ENCODE measurements at places on chromosomes 4 and X.

DNA sequence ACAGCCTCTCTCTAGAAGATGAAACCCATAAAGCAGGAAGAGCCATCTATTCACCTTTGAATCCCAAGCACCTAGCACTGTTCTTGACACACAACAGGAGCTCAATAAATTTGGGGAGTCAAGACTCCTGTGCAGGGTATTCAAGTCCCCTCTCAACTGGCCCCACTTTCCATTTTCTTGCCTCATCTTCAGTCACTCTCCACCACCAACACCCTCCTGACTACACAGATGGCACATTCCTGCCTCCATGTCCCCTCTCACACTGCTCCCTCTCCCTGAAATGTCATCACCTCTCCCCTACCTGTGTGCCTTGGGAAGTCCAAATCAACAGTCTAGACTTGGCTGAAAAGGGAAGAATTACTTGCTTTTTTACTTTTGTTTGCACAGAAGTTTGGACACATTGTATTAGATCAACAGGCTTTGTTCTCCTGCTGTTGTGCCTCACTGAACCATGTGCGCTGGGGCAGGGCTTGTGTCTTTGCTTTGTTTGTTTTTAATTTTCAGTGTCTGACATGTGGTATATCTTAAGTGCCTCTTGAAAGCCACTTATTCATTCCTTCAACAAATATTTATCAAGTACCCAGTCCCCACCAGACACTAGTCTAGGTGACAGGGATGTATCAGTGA, 85.1 kb downstream of the APBB2 start:
- no peak for DNase-seq

DNA sequence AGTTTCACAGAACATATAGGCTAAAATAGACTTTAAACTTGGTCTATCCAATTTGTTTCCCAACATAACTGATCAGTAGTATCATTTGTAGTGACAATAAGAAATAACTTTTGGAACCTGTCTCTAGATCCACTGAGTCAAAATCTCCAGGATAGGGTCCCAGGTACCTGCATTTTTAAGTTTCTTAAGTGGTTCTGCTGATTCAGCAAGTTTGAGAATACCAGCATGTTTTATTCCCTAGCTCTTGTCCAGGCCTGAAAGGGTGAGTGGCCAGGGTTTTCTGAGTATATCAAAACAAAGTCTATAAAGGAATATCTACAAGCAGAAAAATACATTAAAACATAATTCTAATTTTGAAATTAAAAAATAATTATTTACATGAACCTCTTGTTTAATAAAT, 573.1 kb upstream of the POU3F4 start:
- no peak for DNase-seq

DNA sequence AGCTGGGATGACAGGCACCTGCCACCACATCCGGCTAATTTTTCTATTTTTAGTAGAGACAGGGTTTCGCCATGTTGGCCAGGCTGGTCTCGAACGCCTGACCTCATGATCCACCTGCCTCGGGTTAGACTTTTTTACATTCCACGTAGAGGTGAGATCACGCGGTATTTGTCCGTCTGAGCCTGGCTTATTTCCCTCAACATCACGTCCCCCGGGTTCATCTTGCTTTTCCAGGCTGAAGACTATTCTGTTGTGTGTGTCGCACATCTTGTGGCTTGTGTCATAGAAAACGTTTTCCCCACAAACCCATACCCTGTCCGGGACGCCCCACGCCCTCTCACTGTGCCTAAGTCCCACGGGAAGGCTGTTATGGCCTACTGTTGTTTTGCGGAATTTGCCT, 185.3 kb downstream of the CRLF2 start:
- DNase-seq: no peak

DNA sequence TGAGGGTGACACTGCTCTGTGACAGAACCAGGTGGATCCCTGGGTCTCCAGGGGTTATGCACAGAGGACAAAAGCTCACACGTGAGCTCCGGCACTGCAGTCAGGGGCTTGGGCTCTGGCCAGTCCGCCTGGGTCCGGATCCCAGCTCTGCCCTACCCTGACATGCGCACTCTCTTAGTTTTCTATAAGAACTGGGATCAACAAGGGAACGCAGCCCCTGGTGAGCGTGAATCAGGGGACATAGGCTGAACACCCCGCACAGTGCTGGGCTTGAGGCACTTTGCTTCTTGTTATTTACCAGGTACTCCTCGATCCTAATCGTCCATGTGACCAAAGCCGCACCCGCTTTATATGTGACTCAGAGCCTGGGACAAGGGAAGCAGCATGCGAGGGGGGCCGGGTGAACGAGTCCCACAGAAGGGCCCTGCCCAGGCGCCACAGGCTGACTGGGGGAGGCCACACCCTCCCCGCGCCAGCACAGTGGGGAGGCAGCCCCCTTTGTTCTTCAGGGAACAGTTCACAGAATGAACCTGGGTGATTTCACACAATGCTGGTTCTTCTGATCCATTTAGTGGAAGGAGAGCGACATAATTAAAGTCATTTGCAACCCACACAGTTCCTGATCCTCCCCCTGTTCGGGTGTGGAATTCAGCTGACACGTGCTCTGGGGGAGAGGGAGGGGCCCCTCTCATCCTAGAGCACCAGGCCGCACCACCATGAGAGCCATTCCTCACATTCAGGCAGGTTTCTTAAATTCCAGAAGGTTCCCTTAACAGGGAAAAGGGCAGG, 55.5 kb downstream of the WFS1 start:
- DNase-seq: no peak

DNA sequence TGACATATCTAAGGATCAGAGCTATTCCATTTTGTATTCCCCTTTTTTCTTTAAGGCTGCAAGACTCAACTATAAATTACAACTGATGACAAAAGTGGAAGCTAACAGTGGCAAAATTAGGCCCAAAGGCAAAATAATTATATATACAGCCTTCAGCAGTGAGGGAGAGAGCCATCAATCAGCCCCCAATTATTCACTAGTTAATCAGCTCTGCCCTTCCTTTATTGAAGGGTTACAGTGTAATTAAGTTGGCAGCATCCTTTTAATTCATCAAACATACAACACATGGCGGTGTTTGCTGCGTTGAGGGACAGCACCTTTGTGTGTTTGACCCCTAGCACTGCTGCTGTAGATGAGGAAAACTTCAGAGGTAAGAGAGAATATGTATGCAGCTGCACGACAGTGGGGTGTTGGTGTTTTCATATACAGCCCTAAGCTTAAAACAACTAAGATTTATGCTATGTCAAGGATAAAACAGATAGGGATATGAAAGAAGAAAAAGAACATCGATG, 973.9 kb upstream of the POU3F4 start:
- no peak for DNase-seq

DNA sequence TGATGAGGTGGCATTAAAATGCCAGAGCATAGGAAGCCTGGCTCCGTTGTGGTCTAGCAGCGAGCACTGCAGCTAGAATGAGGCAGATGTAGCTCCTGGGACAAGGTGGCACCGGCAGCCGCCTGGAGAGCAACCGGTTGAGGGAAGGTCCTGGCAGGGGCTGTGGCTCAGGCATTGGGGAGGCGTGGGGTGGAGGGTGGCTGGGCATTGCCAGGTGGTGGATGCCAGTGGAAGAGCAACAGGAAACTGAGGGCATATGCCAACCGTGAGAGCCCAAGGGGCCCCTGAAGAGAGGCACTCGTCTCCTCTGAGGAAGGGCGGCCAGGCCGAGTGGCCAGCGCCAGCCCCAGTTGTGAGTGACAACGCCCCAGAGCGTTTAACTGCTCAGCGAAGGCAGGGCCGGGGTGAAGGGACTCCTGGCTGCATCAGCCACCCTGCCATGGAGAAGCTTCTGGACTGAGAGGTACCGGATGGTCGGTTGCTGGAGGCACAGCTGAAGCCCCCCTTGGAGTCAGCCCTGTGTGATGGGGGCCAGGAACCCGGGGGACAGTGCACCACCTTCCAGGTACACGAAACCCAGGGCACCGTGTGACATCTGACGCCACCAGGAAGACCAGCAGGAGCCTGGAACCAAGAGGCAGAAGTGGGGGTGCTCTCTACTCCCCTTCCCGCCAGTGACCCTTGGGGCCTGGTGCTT, 13.2 kb upstream of the PDE6B start:
- no peak for DNase-seq

GRCh38 chrX:30156009-30156408, 59.4 kb upstream of the MAGEB2 start:
- DNase-seq: no peak

- no peak for DNase-seq
Observed at GRCh38 chr4:99507762-99508161, 3.1 kb upstream of the C4orf17 start.

GRCh38 chr4:7892212-7893019, 47.2 kb downstream of the AFAP1 start:
- no peak for DNase-seq

- no peak for DNase-seq
Observed at GRCh38 chrX:63434665-63435064, 83.5 kb upstream of the SPIN4 start.

- DNase-seq: no peak
Observed at GRCh38 chr4:184815046-184815877, 10.5 kb downstream of the ACSL1 start.

GRCh38 chr4:183541752-183542040, 36.8 kb downstream of the ING2 start:
- DNase-seq: no peak

DNA sequence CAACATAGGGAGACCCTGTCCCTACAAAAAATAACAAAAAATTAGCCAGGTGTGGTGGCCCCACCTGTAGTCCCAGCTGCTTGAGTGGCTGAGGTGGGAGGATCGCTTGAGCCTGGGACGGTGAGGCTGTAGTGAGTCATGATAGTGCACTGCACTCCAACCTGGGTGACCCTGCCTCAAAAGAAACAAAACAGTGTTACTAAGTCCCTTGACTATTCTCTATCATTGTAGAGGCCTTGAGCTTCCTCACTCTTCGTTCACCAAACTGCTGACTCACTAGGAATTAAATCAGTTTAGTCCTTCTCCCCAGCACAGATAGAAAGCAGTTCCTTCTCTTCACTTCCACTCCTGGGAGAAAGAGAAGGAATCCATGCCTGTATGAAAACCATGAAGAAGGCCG, 14.5 kb downstream of the CDS1 start:
- DNase-seq: no peak

DNA sequence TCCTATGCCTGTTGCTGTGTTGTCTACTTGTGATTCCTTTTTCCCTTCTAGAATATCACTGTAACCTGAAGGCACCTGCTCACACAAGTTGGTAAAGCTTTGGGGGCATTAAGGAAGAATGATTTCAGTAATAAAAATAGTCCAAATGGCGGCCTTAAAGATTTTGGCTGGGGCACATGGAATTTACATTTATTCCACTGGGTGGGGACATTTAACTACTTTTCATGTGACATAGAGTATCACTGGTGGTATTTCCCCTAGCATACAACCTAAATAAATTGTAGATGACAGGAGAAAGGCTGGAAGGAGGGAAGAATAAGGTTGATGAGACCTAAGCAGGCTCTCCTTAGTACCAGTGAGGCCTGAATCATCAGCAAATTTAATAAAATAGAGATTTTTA, 121.8 kb upstream of the EDA2R start:
- no peak for DNase-seq

- no peak for DNase-seq
Observed at GRCh38 chrX:20913760-20914159, 460.5 kb upstream of the CNKSR2 start.

DNA sequence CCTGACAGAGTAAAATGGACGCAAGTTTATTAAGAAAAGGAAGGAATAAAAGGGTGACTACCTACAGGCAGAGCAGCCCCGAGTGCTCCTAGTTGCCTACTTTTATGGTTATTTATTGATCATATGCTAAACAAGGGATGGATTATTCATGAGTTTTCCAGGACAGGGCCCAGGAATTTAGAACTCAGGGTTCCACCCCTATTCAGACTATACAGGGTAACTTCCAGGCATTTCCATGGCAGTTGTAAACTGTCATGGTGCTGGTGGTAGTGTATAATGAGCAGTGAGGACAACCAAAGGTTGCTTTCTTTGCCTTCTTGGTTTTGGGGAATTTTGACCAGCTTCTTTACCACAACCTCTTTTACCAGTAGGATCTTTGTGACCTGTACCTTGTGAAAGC, 27.7 kb upstream of the CXCL3 start:
- no peak for DNase-seq

DNA sequence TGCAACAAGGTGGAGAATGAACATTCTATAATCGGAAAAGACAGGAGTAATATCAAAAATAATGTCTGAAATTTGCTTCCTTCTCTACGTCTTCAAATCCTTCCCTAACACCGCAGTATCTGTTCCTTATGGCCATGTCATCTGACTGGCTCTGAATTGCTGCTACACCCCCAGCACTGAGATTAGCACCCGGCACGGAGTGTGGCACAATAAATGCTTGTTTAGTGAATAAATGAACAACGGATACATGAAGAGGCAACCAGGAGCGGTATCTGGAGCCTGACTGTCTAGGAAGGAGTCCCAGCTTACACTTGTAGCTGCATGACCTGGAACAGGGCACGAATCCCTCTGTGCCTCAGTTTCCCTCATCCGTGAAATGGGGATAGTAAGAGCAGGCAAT, 164.3 kb downstream of the AFAP1 start:
- DNase-seq: no peak

GRCh38 chr4:138861135-138861534, 154.4 kb upstream of the NOCT start:
- no peak for DNase-seq

DNA sequence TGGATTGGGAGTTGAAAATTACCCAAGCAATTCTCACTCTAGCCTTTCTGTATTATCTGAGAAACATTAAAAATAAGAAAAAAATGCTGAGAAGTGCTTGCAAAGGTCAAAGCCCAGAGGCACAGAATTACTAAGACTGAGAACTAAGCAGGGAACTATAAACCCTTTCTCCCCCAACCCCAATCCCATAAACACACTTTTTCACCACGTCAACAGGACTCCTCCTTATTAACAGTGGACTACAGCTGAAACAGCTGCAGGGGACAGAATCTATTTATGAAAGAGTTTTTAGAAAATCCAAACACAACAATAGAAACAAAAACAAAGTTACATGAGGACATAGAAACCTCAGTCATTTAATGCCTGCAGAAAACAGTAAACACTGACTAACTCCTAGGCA, 984.1 kb downstream of the TRAM1L1 start:
- no peak for DNase-seq

- DNase-seq: no peak
Observed at GRCh38 chr4:30616942-30617646, 103.1 kb upstream of the PCDH7 start.

DNA sequence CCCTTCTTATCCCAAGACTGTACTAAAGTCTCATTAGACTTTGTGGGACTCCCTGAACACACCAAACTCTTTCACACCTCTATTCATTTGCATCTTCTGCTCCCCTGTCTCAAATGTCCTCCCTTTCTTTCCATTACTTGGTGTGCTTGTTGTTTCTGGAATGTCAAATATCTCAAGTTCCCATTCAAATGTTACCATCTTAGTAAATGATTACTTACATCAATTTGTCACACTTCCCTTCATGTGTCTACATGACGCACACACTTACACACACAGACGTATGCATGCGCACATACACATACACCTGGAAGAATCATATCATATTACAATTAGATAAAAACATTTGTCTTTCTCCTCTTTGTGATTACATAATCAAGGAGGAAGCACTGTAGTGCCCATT, 210.8 kb upstream of the TEX13C start:
- no peak for DNase-seq

- DNase-seq: no peak
Observed at GRCh38 chrX:17527135-17527701, 152.2 kb downstream of the NHS start.

GRCh38 chr4:84484236-84484635, 14.9 kb downstream of the NKX6-1 start:
- DNase-seq: no peak

- no peak for DNase-seq
Observed at GRCh38 chr4:55670695-55671094, 34.6 kb upstream of the NMU start.

GRCh38 chrX:149074398-149074797, 430.7 kb downstream of the IDS start:
- no peak for DNase-seq

GRCh38 chr4:7844594-7844991, 95.1 kb downstream of the AFAP1 start:
- DNase-seq: no peak
